Midbrain (tissue), 1 donor: ENCODE measurements at places on chromosomes 4 and X.

GRCh38 chr4:10947898-10948297 is 263.3 kb upstream of the CLNK start:
- no peak for DNase-seq

DNA sequence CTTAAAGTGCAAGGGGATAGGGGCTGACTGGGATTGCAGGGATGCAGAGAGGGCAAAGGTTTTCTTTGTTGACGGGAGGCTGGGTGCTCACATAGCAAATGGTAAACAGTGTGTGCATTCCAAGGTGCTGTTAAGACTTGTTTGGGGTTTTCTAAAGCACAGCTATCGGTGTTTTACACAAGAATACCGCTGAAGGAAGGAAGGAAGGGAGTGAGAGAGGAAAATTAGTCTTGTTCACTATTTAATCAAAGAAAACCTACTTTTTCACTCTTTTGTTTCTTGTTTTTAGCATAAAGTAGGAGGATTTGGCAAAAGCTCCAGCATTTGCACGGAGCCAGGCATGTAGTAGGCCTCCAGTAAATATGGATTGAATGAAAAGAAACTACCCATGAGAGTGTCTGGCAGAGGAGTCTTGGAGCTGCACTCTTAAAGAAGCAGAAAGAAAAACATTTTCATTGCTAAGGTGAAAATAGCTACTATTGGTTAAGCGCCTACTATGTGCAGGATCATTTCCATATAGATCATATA is 99.7 kb downstream of the FIP1L1 start:
- no peak for DNase-seq

DNA sequence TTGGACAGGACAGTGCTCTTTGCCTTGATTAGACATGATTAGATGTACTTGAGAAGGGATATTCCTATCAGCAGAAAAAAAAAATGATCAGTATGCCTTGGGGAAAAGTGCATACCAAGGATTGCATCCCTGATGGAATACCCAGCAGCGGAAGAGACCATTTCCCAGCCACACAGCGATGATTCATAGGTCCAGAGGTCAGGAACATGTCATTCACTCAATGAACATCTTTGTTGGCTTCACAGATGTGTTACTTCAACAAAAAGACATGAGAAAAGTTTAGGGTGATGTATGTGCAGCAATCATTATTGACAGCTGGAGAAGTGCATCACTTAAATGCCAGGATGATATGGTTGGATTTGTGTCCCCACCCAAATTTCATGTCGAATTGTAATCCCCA is 293.5 kb downstream of the ZNF674 start:
- no peak for DNase-seq

DNA sequence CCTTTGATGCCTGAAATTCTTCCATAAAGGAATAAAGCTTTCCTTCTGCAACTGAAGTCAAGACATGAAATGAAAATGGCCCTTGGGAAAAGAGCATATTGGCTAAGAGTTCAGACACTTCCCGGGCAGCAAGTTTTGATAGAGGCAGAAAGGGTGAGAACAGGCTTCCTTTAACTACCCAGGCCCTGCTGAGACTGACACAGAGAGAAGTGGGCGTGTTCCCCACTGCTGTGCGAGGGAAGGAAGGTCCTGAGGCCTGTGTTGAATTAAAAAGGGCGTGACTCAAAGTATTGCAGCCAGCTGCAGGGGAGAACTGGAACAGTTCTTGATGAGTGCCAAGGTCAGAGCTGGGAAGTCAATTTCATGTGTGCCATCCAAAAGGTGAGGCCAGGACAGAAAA is 33.9 kb upstream of the ADGRG2 start:
- no peak for DNase-seq

DNA sequence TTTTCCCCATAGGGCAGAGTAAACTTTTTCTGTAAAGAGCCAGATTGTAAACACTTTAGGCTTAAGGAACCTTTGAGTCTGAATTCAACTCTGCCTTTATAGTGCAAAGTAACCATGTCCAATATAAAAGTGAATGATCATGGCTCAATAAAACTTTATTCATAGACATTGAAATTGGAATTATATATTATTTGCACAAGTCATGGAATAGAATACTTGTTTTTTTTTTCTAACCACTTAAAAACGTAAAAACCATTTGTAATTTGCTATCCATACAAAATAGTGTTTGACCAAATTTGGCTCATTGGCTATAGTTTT is 54.1 kb upstream of the MYOZ2 start:
- no peak for DNase-seq

GRCh38 chr4:78613522-78614321 is 62.2 kb downstream of the ANXA3 start:
- DNase-seq = no peak

DNA sequence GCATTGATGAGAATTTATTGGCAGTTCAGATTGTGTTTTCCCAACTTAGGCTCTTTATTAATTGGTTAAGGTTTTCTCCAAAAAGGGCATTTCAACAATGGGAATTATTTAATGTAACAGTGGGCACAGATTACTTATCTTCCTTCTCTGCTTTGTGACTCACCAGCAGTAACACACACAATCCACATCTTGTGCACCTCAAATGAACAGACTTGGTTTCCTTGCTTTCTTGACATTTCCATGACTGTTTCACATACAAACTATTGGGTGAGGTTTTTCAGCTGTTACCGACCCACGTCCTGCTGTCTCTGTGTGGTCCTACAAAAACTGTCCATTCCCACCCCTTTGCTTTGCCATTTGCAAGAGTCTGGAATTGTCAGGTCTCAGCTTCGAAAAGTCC is 38.1 kb downstream of the CCNI start:
- DNase-seq = no peak

- DNase-seq = no peak
Measured at GRCh38 chr4:48668254-48669017, 111.6 kb downstream of the FRYL start.

DNA sequence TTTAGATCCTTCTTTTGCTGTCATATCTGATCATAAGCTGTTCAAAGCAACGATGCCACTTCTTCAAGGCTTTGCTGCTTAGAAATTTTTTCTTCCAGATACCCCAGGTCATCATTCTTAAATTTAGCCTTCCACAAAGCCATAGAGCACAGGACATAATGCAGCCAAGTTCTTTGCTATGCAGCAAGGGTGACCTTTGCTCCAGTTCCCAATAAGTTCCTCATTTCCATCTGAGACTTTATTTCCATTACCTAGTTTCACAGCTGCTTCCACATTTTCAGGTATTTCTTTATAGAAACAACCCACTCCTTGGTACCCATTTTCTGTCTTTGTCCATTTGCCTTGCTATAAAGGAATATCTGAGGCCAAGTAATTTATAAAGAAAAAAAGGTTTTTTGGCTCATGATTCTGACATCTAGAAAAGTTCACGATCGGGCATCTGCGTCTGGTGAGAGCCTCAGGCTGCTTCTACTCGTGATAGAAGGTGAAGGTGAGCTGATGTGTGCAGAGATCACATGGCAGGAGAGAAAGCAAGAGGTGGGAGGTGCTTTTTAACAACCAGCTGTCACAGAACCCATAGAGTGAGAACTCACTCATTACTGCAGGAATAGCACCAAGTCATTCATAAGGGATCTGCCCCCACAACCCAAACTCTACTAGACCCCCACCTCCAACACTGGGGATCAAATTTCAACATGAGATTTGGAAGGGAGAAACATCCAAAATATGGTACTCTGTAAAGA is 11.8 kb upstream of the TASL start:
- no peak for DNase-seq

DNA sequence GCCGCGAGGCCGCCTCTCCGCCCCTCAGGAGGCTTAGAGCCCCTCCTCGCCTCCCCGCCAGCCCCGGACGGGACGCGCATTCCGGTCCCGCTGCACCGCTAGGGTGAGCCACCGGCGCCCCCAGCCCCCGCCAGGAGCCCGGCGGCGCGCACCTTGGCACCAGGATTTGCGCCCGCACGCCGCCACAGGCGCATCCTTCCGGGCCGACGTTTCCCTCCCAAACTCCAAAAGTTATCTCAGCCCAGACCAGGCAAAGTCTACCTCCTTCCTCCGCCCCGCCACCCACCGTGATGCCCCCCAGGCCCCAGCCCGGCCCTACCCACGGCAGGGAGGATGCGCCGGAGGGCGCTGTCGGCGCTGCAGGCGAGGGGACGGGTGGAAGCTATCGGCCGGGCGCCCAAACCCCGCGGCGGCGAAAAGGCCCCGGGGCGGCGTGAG is 538 bp downstream of the SCML2 start:
- no peak for DNase-seq

DNA sequence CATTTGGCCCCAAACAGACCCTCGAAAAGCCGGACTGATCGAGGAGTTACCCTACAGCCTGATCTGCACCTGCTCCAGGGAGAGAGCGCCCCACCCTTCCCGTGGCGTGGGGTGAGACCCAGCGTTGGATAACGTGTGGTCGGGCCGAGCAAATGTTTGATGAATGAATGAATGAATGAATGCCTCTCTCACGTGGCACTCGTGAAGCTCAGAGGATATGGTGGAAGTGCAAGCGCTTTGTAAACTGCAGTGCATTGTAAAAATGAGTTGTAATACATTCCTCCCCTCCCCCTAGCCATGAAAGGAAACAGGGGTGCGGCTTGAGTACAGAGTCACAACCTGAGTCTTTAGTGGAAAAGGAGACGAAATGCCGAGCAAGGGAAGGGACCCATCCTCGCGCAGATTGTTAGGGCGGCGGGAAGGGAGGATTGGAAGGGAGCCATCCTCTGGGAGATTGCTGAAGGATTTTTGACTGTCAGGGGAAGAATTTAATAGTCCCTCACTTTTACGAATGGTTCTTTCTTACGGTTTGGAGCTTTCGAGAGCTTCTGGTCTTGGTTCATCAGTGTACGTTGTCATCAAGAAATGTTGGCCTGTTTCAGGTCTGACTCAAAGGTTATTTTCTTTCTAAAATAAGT is 772 bp upstream of the FBXW7 start:
- no peak for DNase-seq

- no peak for DNase-seq
Measured at GRCh38 chr4:30182786-30183185, 537.4 kb upstream of the PCDH7 start.

- no peak for DNase-seq
Measured at GRCh38 chr4:158754385-158755180, 14.2 kb upstream of the FNIP2 start.

DNA sequence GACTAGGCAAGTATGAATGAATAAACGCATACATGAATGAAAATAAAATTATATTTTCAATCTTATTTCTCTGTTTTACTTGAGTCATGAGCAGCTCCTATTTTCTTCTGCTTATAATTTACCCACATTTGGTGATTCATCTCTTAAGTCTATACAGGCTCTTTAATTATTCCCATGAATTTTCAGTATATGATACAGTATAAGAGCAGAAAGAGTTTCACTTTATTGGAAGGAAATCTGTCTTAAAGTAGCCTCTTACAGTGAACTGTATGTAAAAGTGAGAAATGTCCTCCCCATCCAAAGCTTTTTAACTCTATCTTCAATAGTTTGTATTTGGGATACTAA is 50.8 kb downstream of the TMEM165 start:
- DNase-seq = no peak

- DNase-seq = no peak
Measured at GRCh38 chr4:86968547-86968946, 33.7 kb downstream of the AFF1 start.

DNA sequence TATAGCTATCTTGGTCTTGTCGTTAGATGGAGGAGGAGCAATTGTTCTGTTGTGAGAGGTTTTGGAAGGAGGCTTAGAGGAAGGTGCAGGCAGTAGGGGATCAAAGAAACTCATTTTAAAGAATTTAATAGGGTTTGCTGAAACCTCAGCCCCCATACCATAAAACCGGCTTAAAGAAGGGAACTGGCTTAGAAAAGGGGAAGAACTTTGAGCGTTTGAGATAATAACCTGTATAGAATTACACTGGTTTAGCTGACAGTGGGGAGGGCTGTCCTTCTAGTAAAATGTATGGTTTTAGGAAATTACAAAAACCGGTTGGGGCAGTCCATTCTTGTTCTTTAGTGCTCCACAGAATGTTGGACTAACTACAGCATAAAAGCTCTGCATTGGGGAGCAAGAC is 128.1 kb downstream of the KDM6A start:
- DNase-seq = no peak

- DNase-seq = no peak
Measured at GRCh38 chr4:41796545-41797210, 48.2 kb upstream of the PHOX2B start.

DNA sequence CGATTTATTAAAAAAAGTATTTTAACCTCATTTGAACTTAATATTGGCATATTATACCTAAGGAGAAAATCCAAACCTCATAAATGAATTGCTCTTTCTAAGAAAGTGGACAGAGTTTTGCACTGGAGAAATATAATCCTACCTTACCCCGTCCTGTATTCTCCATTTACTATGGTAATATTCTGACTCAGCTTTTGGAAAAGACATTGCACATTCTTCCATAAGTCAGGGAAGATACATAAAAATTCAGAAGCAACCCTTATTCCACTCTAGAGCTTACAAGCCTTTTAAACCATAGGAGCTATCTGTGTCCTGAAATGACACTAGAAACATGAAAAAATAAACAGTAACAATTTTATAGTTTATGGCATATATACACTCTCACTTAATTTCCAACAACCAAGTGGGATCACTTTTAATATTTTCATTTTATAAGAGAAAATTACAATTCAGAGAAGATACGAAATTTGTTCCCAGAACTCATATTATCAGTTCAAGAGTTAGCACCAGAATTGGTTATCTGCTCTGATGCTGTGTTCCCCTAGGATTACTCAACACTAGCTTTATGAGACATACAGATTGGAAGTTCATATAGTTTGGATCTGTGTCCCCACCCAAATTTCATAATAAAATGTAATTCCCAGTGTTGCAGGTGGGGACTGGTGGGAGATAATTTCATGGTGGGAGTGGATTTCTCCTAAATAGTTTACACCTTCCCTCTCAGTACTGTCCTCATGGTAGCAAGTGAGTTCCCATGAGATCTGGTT is 359.4 kb downstream of the ARAP2 start:
- no peak for DNase-seq

GRCh38 chr4:134178706-134179105 is 22.9 kb downstream of the PABPC4L start:
- DNase-seq = no peak

- DNase-seq = no peak
Measured at GRCh38 chr4:76550966-76551780, 116.1 kb downstream of the SHROOM3 start.

DNA sequence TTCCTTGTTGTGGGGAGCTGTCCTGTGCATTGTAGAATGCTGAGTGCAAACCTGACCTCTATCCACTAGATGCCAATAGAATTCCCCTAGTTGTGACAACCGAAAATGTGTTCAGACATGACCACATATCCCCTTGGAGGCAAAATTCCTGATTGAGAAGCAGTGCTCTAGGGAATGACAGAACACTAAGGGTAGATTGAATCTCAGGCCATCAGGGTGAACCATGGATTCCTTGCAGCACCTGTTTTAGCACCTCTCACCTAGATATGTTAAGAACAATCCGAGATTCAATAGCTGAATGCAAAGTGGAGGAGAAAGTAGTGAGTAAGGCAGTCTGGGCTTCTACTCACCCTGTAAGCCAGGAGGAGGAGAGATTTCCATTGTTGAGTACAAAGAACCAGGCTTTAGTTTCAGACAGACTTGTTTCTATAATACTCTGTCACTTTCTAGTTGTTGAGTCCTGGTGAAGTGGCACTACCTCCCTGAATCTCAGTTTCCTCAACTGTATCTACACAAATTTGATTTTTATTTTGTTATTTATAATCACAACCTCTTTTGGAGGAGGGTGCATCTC is 111.0 kb upstream of the RAP2C start:
- DNase-seq = no peak

- no peak for DNase-seq
Measured at GRCh38 chr4:182853731-182854330, 63.4 kb downstream of the DCTD start.
